Forelimb muscle (tissue), 1 donor: ENCODE measurements at places on chromosomes 2 and 18.

DNA sequence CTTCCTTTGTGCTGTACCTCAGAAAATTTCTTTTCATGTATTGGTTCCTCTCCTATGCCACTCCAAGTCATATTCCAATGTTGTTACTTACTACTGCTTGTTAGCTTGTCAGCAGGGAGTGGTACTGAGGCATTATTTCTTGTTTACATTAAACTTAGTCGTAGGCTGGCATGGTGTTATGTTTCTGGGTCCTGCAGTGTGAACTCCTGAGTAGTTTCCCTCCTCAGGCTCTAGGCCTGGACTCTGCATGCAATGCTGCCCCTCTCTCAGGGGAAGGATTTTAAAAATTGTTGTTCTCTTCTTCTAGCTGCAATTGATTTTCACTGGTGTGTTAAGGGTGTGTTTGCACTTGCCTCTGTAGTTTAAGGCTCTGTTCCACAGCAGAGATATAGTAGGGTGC is 671.6 kb downstream of the PLCL1 start:
- DNase-seq = no peak

GRCh38 chr2:180614776-180615175 is 365.6 kb upstream of the UBE2E3 start:
- DNase-seq = no peak

DNA sequence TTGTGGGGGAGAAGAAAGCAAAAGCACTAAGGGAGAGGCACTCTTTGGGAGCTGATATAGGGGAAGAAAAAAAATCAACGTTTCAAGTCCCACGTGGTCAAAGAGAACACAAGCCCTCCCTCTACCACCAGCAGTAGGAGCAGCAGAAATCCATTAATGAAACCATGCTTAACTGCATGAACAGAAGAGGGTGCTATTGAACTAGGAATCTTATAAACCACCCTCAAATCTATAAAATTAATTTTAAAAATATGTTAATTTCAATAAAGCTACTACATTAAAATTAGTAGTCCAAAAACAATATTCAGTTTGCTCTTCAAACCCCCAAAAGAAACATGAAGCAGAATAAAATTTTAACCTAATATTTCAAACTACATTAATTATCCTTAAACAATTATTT is 147.8 kb downstream of the TMEM18 start:
- no peak for DNase-seq

- no peak for DNase-seq
Measured at GRCh38 chr2:188439986-188440385, 148.3 kb downstream of the GULP1 start.

DNA sequence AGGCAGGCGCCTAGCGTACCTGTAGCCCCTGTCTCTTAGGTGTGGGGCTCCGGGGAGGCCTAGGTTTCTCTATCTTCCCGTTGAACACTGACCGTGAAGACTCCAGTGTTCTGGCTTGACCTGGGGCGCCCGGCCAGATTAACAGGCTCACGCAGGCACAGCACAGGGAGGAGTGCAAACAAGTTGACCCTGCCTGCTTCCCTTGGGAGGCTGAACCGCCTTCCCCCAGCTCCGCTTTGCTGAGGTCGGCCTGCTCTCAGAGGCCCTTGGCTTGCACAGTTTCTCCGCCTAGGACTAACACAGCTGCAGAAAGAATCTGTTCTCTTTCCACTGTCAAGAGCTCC is 567 bp downstream of the PCYOX1 start:
- no peak for DNase-seq

GRCh38 chr2:241256168-241256545 is 59.3 kb downstream of the HDLBP start:
- no peak for DNase-seq

- DNase-seq = no peak
Measured at GRCh38 chr2:234827096-234827860, 124.5 kb upstream of the SH3BP4 start.

DNA sequence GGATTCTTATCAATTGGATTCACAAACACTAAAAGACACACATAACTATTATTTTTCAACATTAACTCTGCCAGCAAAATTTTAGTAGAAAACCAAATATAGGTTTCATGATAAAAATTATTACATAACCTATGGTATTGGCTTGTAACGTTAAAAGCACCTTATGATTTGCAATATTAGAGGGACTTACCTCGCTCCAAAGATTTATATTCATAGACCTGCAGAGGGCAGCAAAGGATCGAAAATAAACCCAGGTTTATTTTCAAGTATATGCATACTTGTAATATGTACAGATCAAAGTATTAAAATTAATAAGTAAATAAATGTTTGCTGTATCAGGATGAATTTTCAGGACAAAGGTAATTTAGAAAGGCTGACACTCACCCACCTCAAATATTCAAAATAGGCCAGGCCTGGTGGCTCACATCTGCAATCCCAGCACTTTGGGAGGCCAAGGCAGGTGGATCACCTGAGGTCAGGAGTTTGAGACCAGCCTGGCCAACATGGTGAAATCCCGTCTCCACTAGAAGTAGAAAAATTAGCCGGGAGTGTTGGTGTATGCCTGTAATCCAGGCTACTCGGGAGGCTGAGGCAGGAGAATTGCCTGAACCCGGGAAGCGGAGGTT is 45.3 kb downstream of the LRPPRC start:
- peak; percentile 5 for DNase-seq

DNA sequence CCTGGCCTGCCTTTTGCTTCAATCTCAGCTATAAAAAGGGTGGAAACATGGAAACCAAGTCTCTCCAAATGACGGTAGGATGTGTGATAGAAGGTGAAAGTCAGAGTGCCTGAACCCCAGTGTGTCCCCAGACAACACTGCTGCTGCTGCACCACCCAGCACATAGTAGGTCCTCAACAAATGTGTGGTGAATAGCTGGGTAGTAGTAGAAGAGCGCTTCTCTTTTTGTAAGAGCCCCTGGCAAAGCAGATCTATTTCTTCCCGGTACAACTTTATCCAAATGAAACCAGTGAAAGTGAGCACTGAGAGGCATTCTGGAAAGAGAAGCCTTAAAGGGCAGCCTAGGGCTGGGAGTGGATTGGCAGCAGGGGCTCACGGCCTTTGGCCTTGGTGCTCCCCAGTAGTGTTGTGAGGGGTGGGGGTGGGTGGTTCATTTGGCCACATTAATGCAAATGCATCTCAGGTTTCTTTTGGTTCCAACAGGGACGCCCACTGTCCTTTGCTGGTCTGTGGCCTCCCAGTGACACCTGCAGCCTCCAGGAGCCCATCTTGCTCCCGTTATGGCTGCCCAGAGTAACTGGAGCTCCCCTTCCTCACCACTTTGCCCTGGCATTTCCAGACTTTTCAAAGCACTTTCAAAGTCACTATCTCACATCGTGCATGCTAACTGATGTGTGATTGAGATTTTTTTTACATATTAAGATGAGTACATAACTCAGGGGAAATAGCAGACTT is 304.3 kb upstream of the EPAS1 start:
- DNase-seq = no peak
